ENCODE measurements at places on chromosomes 4 and X.

GRCh38 chrX:41288641-41289040 lies 45.3 kb upstream of the DDX3X start:
- DNase-seq, result no peak

GRCh38 chr4:65391382-65391781 lies 278.9 kb downstream of the EPHA5 start:
- no peak for DNase-seq

- no peak for DNase-seq
These were observed 76.6 kb downstream of the FBXW7 start for GRCh38 chr4:152459326-152459725.

- DNase-seq, result no peak
These were observed 1333.9 kb upstream of the TENM3 start for GRCh38 chr4:180909279-180909678.

DNA sequence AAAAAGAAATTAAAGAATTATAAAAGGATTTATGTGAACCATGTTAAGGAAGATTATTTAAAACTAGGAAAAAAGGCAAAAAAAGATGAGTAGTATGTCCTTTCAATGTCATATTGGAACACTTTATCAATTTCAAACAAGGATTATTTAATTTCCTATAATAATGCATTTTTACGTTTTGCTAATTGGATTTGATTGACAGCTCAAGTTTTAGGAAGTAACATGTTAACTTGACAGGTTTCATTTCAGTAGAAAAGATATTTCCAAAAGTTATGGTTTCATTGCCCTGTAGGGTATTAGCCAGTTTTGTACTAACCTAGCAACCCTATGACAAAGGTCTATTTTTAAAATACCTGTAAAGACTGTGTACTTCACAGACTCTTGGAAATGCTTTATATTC lies 379.6 kb upstream of the ZFP42 start:
- no peak for DNase-seq

GRCh38 chrX:152813206-152813605 lies 17.4 kb downstream of the CETN2 start:
- DNase-seq, result no peak

DNA sequence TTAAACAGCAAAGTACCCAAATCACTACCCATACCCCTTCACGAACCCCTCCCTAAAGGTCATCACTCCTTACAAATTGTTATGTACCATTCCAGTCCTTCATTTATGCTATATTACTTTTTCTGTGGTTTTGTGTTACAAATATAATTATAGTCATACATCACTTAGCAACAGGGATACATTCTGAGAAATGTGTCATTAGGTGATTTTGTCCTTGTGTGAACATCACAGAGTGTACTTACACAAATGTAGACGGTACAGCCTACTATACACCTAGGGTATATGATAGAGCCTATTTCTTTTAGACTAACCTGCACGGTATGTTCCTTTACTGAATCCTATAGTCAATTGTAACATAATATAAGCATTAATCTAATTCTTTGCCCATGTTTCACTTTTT lies 61.9 kb downstream of the ASB9 start:
- DNase-seq, result no peak

DNA sequence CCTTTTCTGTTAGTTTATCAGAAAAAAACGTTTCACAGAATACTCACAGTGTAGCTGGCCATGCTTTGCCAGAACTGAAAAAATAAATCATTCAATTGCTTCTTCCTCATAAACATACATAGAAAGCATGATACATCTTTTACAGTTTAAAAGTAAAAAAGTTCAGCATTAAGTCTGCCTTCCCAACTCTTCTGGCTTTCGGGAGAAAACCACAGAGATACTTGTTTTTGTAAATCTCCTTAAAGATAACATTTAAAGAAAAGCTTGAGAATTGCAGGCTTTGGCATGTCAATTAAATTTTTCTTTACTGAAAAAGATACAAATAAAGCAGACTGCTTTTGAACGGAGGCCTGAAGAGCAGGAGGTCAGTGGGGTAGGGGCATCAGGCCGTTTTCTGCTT lies 66.8 kb downstream of the SEC24D start:
- DNase-seq, result no peak

DNA sequence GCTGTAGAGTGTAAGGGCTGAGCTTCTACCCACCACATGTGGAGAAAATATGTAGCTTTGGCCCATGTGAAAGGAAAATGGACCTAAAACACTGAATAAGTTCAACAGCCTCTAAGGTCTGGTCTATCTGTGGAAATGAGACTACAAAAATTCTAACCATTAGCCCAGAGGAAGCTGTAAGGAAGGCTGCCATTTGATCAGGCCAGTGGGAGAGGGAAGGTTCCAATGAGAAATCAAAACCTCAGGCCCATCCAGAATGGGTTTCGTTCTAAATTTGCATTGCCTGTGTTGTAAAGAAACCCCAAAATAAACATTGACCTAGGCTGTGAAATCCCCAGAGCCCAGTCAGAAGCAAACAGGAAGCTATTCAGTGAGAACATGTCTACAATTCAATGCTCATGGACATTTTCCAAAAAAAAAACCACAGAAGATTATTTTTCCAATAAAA lies 320.4 kb upstream of the SLC7A11 start:
- no peak for DNase-seq

- no peak for DNase-seq
These were observed 2.6 kb upstream of the DTHD1 start for GRCh38 chr4:36278789-36279188.

- peak; percentile 30 for DNase-seq
These were observed 47.8 kb upstream of the CAMK2D start for GRCh38 chr4:113809311-113809710.

DNA sequence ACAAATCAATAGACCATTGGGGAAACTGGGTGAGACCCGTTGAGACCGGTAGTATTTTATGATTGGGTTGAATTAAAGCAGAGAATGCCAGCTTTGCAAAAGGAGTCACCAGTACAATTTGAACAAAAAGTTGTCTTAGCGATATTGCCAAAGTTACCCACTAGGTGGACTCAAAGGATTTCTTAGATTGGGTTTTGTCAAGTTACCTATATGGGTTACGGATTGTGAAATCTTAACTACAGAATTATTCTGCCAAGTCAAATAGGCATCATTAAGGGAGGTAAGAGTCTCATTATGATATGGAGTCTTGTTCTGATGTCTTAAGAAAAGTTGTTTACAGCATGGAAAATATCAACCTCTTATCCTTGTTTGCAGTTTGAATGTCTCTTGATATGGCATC lies 15.0 kb upstream of the CT47A1 start:
- no peak for DNase-seq

GRCh38 chrX:49892542-49892941 lies 13.3 kb downstream of the USP27X start:
- no peak for DNase-seq

GRCh38 chr4:6562931-6563901 lies 11.8 kb upstream of the MAN2B2 start:
- no peak for DNase-seq

DNA sequence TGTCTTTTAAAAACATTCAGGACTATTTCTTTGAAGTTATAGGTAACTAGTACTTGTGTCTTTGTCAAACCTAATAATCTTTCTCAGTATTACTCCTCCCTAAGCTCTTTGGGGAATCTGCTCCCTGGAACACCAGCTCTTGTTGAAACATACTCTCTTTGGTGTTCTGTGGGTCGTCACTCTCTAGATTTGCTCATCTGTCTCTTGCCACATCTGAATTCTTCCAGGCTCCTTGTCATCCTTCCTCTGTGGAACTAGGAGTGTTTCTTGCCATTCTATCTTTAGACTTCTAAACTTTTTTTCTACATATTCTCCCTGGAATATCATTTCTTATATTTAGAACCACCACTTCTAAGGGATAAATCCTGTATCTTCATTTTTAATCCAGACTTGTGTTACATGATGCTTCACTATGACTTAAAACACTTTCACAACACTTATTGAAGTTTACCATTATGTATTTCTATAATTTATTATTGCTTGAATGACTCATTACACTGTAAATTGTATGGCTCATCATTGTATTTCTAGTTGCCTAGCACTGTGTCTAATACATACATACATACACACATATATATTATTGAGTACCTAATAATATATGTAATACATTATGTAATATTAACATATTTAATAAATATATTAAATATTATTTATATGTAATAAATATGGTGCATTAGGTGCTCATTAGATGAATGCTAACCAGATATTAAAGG lies 186.1 kb downstream of the TMA16 start:
- no peak for DNase-seq

GRCh38 chrX:37847733-37848197 lies 394 bp upstream of the DYNLT3 start:
- DNase-seq, result no peak

GRCh38 chr4:73603271-73603710 lies 16.9 kb downstream of the RASSF6 start:
- peak; percentile 28 for DNase-seq

GRCh38 chrX:20320461-20321159 lies 53.9 kb upstream of the RPS6KA3 start:
- no peak for DNase-seq

DNA sequence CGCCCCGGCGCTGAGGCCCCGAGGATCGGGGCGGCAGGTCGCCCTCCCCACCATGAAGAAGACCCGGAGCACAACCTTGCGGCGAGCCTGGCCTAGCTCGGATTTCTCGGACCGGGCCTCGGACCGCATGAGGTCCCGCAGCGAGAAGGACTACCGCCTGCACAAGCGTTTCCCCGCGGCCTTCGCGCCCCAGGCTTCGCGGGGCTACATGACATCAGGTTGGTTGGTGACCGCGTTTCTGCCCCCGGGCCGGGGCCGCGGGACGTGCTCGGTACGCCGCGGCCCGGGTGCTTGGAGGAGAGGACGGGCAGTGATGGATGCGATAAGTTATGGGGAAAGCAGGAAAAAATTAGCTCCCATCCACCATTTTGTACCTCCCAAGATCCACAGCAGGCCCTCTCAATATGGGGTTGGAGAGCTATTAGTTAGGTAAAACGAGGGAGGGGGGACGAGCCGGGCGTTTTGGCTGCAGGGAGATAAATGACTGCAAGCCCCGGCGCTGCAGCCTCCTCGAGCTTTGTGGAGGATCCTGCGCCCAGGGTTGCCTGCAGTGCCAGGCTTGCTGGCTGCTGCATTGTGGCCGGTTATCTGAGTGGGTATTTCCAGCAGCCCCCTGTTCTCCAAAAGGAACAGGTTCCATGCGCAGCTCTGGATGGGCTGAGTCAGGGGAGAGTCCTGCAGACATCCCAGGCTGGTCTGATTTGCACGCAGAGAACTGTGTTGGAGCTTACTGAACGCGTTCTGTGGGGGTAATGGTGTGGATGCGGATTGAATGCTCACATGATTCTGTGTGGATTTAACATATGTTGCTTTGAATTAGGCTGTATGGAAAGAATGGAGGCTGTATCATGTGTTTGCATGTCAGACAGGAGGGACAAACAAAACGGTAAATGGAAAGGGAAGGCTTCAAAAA lies 1.9 kb downstream of the STOX2 start:
- DNase-seq, result peak; percentile 52

DNA sequence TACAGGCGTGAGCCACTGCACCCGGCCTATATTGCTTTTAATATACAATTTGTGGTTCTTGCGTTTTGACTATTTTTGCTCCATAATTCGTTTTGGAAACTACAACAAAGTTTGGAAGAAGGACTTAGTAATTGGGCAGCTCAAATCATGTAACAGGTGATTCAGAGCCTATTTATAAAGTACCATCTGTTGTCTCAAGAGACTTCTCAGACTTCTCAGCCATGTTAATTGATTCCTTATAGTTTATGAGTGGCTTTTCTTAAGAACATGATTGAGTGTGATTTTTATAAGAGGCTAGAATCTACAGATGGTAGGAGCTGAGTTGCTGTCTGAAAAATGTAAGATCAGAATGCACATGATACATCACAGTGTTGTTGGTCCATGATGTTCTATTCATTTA lies 240.2 kb downstream of the ADGRL3 start:
- no peak for DNase-seq

GRCh38 chr4:8095956-8096689 lies 62.5 kb downstream of the ABLIM2 start:
- DNase-seq, result no peak

DNA sequence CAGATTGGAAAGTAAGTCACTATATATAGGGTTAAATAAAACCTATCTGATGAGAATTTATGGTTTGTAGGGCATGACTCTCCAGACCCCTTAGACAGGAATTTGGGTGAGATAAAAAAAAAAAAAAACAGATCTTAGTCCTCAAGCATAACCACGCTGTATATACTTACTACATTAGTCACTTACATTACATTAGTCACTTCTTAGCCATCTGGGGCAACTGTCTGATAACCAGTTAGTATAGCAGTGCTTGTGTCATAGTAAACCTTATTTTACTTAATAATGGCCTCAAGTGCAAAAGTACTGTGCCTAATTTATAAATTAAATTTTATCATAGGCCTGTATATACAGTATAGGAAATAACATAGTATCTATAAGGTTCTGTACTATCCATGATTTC lies 60.2 kb upstream of the RPS6KA6 start:
- no peak for DNase-seq

- no peak for DNase-seq
These were observed 63.4 kb downstream of the DCAF12L1 start for GRCh38 chrX:126489116-126489695.

GRCh38 chr4:7532043-7532442 lies 97.3 kb upstream of the PSAPL1 start:
- no peak for DNase-seq

DNA sequence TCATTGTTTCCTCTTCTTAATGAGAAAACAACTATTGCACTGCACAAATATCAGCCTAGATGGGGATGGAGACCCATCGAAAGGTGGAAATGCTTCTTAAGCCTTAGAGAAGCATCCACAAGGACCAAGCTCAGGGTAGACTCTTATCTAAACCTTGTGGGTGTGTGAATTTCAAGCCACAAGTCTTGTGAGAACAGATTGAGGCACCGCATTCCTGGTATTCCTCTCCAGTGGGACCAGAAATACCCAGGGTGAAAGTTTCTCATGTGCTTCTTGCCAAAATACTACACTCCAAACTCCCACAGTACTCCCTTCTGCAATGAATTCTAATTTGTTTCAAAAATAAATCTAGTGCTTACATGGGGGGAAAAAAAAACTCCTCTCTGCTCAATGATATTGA lies 375.6 kb downstream of the PDGFC start:
- no peak for DNase-seq
